Left lobe of liver (tissue), 2 donors: ENCODE measurements at places on chromosomes 7 and 10. TPM values are rescaled to one million over a fixed set of nuclear protein-coding genes. Genes with fewer than 3 reads are reported as not detected.

The OR2A1 gene
- total RNA-seq: not detected

The SCART1 gene
- 0.53 TPM for total RNA-seq

The EPO gene
- 6.4 TPM for total RNA-seq

The OR2A25 gene
- not detected for total RNA-seq

The PDK4 gene
- 77.4 TPM for total RNA-seq

DNA sequence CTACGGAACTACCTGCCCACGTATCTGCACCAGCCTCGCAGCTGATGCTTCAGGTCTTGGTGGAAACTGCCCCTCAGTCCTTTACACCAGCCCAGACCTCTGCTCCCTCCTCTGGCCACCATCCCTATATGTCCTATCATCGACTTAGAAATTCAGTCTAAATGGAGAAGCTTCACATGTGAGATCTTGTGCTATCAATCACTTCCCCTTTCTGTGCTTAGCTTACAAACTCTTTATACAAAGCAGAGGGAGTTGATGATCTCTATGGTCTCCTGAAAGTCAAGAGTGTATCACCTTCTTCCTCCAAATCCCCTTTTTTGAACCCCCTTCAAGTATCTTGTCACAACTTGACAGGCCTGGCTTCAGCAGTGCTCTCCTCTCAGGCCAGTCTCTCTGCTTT lies 30.7 kb downstream of the ZNF777 start:
- DNase-seq: no peak

- DNase-seq: no peak
These were observed 30.9 kb upstream of the STEAP4 start for GRCh38 chr7:88337572-88337971.

DNA sequence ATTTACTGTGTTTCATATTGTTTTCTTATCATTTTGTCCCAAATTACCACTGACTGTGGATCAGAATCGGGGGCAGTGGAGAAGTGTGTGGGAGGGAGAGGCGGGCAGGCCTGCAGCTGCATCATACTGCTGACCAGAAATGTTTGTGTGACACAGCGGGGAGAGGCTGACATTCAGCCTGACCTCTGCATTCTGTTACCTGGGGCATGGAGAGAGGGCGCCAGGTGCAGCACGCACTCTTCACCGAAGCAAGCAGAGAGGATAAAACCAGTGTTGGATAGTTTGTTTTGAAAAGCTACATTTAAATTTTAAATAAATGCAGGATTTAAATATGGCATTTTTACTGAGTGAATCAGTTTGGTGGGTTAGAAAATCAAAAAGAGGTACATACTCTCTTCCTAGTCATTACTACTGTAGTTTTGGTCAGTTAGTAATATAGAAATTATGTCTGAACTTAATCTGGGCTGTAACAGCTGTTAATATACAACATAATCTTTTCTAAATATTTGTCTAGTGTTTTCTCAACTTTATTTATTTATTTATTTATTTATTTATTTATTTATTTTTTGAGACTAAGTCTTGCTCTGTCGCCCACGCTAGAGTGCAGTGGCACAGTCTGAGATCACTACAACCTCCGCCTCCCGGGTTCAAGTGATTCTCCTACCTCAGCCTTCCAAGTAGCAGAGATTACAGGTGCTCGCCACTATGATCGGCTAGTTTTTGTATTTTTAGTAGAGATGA lies 8.8 kb upstream of the STMP1 start:
- DNase-seq: no peak

- peak; percentile 61 for DNase-seq
These were observed 20.1 kb downstream of the LDB3 start for GRCh38 chr10:86688398-86688921.

DNA sequence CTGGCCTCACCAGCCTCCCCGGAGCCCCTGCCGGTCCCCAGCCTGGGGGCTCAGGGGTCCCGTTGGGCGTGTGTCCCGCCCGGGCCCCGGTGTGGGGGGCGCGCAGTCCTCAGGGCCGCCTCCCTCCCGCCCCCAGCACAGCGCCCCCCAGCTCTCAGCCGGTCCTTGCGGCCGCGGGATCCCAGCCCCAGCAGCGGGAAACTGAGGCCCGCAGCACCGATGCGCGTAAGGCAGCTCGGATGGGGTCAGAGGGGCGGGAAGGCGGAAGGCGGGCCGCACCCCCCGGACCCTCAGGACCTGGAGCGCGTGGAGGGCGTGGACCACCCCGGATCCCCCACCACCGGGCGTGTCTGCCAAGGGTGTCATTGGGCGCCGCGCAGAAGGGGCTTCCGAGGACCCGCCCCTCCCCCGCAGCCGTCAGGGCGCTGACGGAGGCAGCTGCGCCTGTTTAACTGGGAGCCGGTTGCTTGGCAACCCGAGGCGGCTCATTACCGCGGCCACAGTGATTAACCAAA lies 14.9 kb downstream of the UNCX start:
- no peak for DNase-seq

DNA sequence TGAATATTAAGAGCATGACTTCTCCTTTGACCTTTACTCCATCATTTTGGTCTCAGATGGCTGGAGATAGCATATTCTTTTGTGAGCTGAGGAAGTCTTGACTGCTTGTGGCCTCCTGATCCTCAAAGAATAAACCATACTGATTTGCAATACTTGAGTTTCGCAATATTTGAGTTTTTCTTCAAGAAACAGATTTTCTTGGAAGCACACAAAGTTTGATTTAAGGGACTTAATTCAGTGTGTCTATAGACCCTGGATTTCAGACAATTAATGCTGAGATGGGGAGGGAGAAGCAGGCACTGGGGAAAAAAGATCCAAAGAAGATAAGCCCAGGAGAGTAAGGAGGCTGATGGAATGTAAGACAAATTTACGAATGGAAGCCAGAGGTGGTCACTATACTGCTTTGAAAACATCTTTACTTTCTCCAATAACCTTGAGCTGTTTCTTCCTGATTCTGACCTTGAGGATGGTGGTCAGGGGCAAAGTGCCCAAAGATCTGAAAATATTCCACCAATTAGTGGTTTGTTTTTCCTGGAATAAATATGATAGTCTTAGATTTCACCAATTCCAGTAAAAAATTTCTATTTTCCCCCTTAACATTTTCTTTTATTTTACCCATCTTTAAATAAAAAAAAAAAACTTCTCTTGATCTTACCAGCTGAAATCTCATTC lies 7.5 kb downstream of the EPDR1 start:
- DNase-seq: no peak

DNA sequence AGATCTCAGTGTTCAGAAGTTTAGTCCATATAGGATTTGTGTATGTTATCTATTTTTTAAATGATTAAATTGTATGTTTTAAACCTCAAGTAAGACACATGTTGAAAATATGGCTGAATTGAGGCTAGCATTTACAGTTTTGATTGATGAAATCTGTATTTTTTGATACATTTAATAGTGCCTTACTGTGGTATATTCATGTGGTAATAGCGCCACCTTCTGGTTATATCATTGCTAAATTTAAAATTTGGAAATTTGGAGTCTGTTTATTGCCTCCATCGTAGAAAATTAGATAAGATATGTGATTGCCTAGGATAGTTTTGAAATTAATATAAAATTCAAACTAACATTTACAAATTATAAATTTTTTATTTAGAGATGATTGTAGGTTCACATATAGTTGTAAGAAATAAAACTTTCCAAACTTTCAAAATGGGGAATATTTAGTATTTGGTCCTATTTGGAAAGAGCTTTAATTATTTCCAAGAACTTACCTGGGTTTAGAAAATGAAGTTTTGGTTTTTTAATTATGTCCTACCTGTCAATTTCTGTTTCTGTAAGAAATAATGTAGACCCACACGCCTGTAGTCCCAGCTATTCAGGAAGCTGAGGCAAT lies 19.1 kb upstream of the ARMS2 start:
- no peak for DNase-seq

DNA sequence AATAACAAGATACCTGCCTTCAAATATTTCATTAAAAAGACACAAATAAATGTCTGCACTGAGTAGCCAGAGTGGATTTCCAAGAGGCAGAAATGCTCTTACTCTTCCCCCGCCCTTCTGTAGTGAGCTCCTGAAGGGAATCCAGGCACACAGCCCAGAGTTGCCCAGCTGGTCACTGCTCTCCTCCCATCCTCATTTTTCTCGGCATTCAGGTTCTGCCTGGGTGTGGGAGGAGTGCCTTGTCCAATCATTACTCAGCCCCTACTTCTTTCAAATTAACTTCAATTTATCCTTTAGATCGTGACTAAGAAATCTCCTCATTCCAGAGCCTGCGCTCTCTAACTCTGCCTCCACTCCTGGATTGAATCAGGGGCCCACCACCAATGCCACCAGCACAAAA lies 12.2 kb downstream of the CCDC6 start:
- DNase-seq: no peak
